ENCODE measurements at places on chromosomes 7 and 10. TPM values are rescaled to one million over a fixed set of nuclear protein-coding genes. Genes with fewer than 3 reads are reported as not detected.
A peak's percentile ranks its signal among the peaks of the same experiment; 100 is the strongest.

DNA sequence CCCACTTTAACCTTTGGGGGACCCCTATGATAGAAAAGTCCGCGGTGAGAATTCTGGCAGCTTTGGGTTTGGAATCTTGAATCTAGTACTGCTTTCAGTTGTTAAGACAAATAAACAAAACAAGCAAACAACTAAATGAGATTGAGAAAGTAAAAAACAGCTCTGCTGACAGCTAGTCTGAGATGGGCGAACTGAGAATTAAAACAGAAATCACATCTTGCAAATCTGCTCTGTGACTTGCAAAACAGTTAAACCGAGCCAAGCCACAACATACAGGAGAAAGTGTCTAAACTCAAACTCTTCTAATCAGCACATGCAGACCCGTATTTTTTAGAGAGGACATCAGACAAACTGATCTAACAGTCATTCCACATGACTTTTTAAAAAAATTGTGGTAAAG is 110.4 kb downstream of the SH2D4B start:
- no peak for DNase-seq

DNA sequence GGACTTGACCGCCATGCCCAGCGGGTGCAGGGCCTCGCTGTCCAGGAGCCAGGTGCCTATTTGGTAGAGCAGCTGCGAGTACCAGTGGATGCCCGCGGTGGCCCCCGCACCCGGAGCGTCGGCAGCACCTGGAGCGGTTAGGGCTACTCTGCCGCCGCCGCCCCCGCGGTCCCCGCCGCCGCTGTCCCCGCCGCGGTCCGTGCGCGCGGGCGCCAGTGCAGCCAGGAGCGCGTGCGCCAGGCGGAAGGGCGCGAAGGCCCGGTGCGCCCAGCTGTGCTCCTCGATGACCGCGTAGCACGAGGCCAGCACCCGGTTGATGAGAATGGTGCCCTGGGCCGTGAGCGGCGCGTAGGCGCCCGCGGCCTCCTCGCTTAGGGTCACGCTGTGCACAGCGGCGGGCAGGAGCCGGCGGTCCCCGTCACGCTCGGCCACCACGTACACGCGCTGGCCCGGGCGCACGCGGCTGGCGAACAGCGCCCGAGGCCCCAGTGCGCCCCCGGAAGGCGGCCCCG is 9.3 kb downstream of the SHH start:
- DNase-seq, result no peak

GRCh38 chr10:90136731-90137316 is 435.4 kb downstream of the KIF20B start:
- DNase-seq, result peak; percentile 5

The GPR37 gene
- 4.6 TPM for total RNA-seq

- DNase-seq, result no peak
Observed at GRCh38 chr7:128757203-128757602, 18.0 kb downstream of the CALU start.

GRCh38 chr7:127158659-127159058 is 94.1 kb downstream of the GRM8 start:
- DNase-seq, result no peak

DNA sequence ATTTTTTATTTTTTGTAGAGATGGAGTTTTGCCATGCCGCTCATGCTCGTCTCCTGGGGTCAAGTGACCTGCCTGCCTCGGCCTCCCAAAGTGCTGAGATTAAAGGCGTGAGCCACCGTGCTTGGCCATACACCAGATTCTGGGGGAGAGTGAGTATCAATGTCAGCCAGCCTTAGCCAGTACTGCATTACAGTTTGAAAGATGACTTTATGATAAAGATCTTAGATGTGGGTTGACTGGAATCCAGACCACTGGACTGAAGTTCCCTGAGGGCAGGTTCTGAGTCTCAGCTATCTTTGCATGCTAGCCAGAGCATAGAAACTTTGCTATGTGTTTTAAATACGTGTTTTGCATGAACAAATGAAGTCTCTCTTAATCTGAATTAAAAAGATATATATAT is 117.2 kb upstream of the EFCAB10 start:
- no peak for DNase-seq

- no peak for DNase-seq
Observed at GRCh38 chr10:69457771-69458237, 6.5 kb downstream of the TSPAN15 start.

- peak; percentile 69 for DNase-seq
Observed at GRCh38 chr10:75111907-75112679, 637 bp downstream of the SAMD8 start.

The MOGAT3 gene
- not detected for total RNA-seq

Measured in tongue (tissue), 3 donors.